ENCODE measurements at places on chromosomes 5 and 9.

DNA sequence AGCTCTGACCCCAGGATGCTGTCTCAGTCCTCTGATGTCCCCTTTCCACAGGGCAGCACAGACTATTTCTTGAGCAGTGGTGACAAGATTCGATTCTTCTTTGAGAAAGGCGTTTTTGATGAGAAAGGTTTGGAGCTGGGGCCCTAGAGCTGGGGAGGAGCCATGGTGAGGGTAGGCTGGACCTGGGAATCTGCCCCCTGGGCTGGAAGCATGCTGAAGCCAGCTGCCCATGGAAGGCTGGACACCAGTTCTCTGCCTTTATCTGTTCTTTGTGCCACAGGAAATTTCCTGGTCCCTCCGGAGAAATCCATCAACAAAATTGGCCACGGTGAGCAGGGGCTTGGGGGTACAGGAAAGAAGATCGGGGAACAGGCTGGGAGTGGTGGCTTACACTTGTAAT lies 12.9 kb downstream of the PHYHD1 start:
- no peak for DNase-seq

DNA sequence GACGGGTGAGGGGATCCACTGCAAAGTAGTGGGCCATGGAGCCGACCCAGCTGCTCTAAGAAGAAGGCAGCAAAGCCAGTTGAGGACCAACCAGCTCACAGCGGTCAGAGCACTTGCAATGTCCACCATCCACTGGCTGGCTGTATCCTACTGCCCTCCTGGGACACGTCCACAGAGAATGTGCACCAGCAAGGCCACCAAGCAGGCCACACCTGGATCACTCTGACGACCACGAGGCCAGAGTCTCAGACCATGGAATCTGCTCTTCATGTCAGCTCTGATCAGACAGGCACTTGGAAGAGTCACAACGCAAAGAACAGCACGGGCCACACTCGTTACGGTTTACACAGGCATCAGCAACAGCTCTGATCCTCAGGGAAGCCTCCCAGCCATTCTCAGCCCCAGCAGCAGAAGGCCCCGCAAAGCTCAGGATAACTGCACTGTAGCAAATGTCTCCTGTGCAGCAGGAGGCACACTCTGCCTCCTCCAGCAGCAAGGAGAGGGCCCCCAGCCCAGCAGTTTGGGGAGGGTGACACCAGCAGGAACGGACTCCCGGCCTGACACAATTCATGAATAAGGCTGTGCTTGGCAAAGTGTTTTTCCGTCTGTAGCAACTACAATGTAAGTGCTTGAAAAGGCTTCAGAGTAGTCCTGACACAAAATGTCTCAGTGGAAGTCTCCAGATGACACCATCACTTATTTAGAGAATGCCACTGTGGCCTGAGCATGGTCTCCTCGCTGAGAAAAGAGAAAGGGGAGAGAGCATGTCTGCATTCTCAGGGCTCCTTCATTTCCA lies 15.7 kb downstream of the SEMA4D start:
- DNase-seq, result peak; percentile 51

GRCh38 chr9:5892456-5893133 lies 1.9 kb downstream of the MLANA start:
- DNase-seq, result no peak

- no peak for DNase-seq
These were observed 218.4 kb downstream of the MED10 start for GRCh38 chr5:6159832-6160430.

DNA sequence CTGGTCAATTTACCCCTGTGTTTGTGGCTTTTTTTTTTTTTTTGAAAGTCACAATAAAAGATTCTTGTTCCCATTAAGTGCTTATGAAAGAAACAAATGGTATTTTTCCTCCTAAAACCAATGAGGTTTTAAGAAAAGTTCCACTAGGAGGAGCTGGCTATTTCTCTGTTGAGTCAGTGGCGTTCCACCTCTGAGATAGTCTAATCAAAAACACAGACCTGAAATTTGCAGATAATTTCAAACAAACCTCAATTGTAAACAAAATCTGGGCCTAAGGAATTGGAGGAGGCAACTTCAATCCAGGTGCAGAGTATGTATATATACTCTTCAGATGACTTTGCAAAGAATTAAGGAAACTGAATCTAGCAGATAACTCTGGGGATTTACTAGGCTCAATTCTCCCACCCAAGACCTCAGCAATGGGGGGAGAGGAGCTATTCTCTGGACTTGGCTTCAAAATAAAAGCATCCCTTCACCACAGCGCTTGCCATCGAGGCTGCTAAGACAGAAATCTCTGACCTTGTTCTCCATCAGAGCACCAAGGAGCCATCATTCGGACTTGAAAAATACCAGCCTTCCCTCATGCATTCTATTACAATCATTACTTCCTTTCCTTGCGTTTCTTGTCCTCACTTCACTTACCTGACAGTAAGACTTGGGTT lies 52.4 kb downstream of the FANCC start:
- DNase-seq, result no peak

DNA sequence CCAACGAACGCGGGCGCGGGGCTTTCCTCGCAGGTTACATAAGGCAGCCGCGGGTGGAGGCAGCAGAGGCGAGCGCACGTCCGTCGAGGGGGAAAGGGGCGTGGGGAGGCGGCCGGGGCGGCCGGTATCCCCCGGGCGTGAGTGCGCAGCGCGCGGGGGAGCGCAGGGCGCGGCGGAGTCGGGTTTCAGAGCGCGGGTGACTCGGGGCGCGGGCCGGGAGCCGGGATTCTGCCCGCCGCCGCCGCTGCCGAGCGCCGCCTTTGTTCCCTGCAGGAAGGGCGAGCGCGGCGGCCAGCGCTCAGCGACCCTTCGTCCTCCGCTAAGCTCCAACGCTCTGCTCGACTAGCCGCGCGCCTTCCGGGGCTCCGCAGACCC lies at the start of gene COL15A1:
Gene COL15A1, plus strand, starts transcription at position 226 of the 375 bp plus-strand sequence. CDS start 155 bp downstream, outside the sequence.
- DNase-seq, result no peak

GRCh38 chr9:3740690-3741419 lies 215.1 kb upstream of the RFX3 start:
- no peak for DNase-seq

GRCh38 chr5:133930061-133930812 lies 38.2 kb downstream of the C5orf15 start:
- DNase-seq, result peak; percentile 81

DNA sequence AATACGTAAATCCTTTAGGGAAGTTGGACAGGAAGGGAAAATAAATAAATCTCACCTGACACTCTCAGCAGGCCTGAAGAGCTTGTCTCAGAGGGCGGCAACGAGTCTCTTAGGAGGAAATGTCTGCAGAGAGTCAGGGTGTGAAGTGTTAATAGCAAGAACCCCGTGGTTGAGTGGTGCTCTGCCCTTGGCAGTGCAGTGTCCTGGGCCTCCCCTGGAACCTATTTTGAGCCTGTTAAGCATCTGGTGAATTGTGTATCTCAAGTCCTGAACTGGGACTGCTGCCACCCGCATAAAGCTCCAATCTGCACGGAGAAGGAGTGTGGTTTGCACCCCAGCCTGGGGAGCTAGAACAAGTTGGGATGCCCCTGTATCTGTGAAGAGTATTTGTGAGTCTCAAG lies 211.8 kb downstream of the GOLPH3 start:
- no peak for DNase-seq

GRCh38 chr5:126481243-126481642 lies 58.0 kb downstream of the GRAMD2B start:
- no peak for DNase-seq

DNA sequence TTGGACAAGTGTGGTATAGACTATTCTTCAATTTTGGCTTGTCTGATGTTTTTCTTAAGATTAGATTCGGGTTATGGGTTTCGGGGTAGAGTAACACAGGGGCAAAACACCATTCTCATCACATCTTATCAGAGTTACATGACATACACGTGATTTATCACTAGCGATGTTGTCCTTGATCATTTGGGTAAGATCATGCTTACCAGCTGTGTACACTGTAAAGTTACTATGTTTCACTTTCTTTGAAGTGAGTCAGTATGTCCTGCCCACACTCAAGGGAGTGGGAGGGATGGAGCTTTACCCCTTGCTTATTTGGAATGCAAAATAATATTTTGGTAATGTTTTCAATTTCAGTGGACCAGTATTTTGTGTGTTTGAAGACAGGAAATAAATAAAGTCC lies 101.8 kb upstream of the TAF11L2 start:
- no peak for DNase-seq

GRCh38 chr5:145681686-145682085 lies 153.5 kb downstream of the PRELID2 start:
- no peak for DNase-seq

GRCh38 chr5:147400881-147401280 lies 109.0 kb downstream of the DPYSL3 start:
- no peak for DNase-seq

DNA sequence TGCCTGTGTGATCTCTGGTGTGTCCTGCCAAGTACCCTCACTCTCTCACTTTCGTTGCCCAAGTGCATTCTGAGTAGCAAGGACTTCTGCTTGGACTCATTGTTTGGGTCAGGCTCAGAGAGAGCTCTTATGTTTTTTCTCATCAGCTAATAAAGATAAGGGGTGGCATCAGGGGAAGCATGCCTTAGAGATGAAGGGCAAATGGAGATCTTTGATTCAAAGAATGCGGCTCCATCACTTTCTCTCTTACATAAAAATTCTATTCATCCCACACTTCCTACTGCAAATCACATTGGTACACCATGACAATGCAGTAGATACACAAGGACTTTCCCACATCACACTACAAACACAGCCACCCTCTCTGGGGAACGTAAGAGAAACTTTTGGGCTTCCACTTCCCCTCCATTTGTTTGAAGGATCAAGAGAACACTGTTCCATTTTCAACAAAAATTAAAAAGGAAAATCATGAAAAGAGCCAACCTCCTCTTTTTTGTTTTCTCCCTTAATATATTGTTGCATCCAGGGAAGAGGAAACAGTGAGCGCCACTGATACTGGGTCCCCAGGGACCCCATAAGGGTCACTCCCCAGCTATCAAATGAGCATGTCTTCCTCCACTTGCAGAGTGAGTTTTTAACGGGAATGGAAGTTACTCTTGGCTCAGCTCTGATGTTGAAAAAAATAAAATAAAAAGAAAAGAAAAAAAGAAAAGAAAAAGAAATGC lies 73.0 kb downstream of the ZNF366 start:
- no peak for DNase-seq

DNA sequence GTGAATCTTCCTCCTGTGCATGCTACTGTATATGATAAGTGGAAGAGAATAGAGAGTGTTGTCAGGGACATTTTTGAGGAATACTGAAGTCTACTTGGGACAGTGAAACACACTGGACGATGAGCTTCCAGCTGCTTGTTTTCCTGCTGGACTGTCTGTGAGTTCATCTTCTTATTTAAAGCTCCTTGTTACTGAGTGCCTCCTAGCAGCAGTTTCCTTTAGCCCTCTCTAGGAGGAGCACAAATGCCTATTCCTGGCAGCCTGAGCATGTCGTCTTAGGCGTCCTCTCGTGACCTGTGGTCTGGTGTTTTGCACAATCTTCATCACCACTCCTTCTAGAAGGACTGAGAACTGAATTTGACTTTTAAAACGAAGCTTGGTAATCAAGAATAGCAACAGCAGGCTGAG lies 43.8 kb downstream of the ANKRD33B start:
- no peak for DNase-seq

DNA sequence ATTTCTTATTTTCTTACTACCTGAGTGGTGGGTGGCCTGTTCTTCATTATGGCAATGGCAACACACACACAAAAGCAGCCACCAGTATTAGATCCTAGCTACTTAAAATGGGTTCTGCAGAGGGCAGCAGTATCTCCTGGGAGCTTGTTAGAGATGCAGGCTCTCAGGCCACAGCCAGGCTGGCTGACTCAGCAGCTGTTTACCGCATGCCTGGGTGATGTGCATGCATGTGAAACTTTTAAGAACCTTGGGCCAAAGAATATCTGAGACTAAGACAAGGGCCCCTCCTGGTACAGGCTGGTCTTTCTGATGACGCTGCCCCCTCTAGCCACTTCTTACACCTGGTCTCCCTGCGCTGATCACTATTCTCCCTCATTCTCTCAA lies 399.0 kb downstream of the MED10 start:
- no peak for DNase-seq

DNA sequence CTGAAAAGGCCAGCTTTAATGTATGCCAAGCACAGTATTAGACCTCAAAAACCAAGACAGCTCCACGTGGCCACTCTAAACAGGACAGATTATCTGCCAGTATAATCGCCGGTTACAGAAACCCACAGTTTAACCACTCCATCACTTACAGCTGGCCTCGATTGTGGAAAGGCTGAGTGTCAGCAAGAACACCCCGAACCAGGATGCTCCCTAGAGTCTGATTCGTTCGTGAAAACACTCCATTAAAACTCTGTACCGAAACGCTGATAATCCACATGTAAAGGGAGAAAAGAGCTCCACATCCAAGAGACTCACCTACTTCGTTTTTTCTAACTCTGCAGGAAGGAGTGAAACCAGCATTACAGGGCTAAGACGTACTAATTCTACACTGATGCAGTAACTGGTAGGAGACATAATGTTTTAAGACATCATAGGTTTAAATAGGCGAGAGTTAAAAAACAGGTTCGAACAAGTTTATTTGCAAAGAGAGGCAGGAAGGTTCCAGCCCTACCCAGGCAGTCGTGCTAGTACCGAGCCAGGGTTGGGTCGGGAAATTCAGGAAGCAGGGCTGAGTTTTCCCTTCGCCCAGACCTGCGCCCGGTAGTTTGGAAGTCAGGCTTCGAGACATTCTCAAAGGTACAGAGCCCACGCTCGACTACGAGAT lies 949 bp downstream of the SERINC5 start:
- DNase-seq, result no peak

- DNase-seq, result no peak
These were observed 397.5 kb downstream of the MLLT3 start for GRCh38 chr9:20224756-20225155.

DNA sequence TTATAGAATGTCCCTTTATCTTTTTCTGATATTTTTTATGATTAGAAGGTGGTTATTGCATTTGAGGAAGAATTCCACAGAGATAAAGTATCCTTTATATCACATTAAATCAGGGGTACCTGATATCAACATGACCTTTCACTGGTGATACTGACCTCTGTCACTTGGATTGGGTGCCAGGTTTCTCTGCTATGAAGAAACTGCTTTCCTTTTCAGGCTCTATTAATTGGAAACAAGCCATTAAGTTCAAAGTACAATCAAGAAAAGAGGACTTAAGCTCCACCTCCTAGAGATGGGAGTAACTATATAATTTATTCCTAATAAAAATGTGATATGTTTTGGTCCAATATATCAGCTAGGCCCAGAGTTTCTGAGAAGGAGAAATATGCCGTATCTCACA lies 514.6 kb upstream of the TYRP1 start:
- no peak for DNase-seq

DNA sequence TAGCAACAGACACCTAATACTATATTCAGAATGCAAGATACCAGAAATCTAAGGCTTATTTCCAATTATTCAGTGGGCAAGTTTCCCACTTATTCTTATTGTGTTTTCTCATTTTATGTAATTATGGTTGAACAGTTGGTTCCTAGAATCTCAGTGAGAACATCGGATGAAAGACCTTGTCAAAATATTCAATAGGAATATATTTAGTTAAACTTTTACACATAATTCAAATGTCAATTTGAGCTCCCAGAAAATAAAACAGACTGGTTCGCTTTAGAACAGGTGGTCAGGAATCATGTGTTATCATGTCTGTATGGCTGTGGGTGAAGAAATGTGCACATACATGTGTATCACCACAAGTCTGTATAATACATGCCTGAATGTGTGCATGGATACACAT lies 447.8 kb downstream of the MED10 start:
- DNase-seq, result no peak
